Hypothalamus (tissue), 51 donors: ENCODE measurements at places on chromosomes 4 and X.

DNA sequence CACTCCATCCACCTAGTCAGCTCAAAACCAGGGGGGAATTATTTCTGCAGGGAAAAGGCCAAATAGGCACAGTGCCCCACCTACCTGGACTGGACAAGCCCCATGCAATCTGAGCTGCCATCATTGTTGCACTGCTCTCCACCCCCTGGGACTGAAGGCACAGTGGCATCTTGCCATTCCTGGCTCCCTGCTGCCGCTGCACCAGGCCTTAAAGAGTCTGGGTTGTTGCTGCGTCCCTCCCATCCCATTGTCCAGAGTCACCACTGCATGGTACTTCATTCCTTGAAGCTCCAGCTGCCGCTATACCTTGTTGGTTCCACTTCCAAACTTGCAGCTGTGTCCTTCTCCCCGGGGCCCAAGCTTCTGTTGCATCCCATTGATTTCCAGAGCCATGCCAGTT, 629.7 kb downstream of the STIM2 start:
- no peak for DNase-seq

DNA sequence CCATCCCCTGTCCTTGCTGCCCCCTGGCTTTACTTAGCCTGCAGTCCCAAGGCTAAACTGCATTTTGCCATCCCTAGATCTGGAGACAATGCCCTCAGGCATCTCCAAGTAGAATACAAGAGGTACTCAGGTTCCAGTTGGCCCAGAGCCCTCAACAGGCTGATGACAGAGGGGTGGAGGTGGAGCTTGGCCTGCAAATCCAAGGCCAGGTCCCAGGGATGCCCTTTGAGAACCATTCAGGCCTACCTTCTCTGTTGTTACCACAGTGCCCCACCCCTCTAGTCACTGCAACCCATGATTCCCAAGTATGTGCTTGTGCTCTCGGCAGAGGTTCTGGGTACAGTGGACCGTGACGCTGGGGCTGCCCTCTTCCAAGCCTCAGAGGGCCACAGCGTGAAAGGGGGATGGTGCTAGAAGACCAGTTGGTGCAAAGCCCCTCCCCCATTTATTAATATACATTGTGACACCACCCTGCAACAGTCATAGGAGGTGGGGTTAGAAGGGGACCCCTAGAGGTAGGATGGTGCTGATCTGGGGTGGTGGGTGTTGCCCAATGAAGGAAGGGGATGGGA, 6.4 kb upstream of the UBA1 start:
- DNase-seq: no peak

DNA sequence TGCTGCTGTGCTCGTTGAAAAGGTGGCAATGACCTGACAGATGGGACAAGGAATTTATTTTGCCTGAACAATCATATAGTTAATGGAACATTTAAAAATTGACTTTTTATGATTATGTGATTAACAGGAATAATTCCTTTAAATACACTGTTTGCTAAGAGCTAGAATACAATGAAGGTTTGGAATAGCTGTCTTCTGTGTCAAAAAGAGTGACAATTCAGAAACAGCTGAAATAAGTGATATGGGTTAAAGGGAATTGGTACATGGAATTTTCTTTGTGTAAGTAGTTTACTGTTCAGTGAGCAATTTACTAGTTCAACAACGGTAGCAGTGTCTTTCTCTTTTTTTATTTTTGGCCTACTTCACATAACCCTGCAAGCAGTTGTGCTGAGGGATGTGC, 1083.5 kb upstream of the GRID2 start:
- DNase-seq: no peak

DNA sequence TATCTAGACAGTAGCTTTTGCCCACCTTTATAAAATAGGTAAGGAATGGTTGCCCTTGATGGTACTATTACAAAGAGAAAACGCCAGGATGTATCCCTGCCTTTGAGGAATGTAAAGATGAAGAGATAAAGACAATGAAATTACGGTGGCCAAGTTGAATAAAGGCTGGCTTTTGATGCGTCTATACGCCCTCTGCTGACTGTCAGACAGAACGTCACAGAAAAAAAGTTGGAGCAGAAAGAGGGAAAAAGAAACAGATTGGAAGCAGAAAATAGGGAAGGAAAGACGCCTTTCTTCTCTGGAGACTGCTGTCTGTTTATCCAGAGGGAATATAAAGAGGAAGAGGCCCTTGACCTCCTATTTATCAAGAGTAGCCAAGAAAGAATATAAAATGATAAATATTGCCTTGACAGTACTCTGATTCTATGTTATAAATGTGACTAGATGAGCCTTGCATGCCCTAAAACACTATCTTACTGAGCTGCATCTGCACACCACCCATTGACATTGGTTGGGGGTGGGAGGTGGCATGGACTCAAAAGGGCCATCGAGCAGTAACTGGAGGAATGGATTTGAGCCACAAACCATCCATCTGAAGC, 30.6 kb downstream of the PCDH19 start:
- no peak for DNase-seq

DNA sequence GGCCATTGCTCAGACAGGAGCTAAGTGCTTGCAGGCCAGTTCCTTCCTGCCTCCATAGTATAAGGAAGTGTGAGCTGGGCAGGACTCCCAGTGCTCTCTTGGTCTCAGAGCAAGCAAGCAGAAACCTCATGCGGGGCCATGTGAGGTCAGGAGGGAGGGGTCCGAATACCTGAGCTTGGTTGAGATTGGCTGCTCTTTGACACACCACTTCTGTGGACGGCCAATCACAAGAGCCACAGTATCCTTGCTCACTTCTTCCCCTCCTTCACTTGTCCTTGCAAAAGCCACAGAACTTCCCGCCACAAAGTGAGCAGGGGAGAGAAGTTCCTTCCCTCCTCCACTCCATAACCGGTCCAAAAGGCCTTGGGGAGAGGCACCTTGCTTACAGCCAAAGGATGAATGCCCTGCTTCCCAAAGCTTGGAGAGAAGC, 56.7 kb downstream of the PRPS1 start:
- DNase-seq: no peak

DNA sequence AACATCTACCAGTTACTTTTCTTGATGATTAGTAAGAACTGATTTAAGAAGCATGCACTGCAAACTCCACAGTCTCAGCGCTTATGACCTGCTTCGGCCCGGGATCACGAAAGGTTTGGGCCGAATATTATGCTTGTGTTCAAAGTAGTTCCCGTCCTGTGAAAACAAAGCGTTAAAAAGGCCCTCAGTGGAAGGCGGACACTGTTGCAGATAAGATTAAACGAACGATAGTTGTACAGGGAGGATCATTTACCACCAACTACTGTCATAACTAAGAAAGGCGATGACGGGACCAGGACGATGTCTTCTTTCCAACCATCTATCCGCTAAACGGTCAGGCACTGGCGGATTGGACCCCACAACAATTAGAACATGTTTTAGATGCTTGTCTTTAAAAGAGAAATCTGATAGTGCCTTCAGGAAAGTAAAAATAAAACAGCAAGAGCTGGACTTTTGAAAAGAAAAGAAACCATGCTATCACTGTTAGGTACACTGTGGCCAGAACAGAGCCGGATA, 21.1 kb downstream of the PDLIM3 start:
- no peak for DNase-seq

GRCh38 chrX:118714521-118714920, 12.9 kb upstream of the IL13RA1 start:
- DNase-seq: no peak

GRCh38 chr4:100486496-100486895, 31.3 kb downstream of the EMCN start:
- DNase-seq: no peak

DNA sequence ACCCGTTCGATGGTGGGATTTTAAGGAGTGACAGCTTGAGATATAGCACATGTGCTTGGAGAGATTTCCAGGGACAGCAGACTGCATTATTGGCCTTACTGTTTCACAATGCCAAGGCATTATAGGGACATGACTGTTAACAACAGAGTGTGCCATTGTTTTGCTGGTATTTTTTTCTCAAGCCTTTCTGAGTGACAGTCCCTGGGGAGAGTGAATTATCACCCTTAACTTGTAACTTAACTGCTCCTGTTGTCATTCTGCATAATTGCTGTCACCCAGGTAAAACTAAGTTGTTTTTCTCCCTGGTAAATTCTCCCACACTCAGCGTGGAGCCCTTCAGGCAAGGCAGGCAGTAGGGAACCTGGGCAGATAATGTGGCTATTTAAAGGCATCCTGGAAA, 989.2 kb upstream of the LCORL start:
- no peak for DNase-seq

DNA sequence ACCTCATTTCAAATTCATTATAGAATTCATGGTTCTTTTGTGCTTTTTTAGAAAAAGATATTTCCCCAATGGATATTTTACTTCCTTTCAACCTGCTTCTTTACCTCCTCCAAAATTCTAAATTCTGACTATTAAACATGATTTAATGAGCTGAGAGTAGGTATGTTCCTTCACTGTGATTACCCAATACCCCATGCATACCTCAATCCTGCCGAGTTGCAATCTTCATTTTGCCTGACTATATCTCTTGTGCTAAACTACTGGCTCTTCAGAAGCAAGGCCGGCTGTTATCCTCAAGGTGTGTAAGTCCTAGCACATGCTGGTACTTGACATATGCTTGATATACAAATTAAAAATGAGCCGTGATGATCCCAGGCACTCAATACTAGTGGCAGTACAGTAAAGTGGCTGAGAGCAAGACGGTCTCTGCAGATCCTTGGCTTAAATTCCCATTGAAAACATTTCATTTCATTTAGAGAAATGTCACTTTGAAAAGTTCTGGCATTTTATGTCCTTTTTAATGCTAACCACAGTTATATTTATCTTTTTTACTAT, 320.4 kb downstream of the KCNIP4 start:
- no peak for DNase-seq

GRCh38 chrX:115522952-115523351, 38.0 kb upstream of the PLS3 start:
- no peak for DNase-seq

GRCh38 chrX:15607067-15607466, 6.3 kb upstream of the ACE2 start:
- no peak for DNase-seq

DNA sequence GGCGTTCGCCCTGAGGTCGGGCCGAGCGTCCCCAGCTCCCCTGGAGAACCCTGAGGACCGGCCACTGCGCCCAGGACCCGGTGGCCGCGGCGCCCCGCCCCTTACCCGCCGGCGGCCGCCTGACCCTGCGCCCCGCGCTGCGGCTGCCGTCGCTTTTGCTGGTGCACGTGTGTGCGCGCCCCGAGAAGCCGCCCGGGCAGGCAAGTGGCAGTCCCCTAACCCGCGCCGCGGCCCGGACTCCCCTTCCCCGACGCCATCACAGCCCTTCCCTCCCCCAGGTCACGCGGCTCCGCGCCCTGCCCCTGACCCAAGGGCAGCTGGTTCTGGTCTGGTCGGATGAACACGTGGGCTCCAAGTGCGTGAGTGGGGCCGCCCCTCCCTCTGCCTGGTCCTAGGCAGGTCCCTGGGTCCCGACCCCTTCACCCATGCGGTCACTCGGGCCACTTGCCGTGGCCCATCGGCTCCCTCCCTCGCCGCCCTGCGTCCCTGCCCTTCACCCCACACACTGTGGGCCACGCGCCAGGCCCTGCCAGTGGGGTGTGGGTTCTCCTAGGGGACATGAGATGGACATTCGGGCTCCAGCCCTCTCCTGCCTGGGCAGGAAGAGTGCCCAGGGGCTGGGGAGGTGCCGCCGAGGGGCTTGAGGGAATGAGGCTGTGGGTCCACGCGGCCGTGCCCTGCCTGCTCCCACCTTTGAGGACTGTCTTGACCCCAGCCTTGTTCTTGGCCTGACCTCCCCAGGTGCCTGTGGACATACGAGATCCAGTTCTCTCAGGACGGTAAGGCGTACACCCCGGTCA, 8.0 kb upstream of the FGFRL1 start:
- DNase-seq: no peak

DNA sequence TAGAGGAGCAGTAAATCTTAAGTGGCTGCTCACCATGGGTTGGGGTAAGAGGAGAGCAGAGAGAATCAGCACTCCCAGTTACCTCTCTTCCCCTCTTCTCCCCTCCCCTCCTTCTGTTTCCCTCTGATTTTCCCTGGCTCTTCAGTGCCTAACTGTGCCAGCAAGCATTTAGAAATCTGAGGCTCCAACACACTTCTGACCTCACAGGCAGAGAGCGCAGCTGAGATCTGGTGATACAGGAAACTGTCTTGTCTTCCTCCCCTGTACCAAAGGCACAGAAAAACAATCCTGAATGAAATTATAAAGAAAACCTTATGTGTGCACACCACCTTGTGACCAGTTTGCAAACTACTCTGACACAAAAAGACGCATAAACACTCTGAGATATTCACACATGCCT, 82.4 kb upstream of the SMIM10 start:
- DNase-seq: no peak

GRCh38 chr4:87088186-87088585, 132.2 kb downstream of the KLHL8 start:
- no peak for DNase-seq

DNA sequence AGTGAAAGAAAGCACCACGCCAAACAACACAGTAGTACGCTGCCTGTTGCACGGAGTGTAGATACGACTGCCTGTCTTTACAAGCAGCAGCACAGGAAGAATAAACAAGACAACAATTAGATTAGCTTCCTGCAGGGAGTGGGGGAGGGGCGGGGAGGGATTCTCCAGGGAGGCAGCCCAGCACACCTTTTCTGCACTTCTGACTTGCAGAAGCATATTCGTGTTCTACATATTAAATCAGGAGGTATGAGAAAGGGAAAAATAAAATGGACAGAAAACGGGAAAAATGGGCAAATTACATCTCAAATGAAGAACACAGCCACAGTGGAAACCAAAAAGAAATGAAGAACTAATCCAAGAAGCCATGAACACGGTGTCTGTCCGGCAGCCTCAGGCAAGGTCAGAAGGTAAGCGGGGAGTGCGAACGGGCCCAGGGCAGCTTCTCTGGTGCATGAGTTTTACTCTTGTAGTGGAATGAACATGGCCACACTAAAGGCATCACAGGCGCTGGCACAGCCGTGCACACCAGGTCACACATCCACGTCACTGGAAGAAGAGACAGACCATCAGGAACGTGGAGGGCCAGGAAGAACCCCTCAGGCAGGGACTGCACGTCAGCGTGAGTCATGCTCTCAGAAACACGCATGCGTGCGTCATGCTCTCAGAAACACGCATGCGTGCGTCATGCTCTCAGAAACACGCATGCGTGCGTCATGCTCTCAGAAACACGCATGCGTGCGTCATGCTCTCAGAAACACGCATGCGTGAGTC, 20.1 kb upstream of the ADRA2C start:
- no peak for DNase-seq

DNA sequence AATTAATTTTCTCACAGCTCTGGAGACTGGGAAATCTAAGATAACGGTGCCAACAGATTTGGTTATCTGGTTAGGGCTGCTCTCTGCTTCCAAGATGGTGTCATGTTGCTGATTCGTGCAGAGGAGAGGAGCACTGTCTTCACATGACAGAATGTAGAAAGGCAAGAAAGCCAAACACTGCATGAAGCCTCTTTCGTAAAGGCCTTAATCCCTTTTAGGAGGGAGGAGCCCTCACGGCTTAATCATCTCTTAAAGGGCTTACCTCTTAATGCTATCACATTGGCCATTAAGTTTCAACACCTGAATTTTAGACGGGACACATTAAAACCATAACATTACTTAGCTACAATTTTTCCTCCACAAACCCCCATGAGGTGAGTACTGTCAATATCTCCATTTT, 174.1 kb downstream of the COX18 start:
- DNase-seq: no peak

- no peak for DNase-seq
These were observed 37.2 kb upstream of the SCRG1 start for GRCh38 chr4:173436149-173436579.
